ENCODE measurements at places on chromosomes 2 and 18.

- no peak for DNase-seq
Measured at GRCh38 chr2:8805278-8806210, 31.9 kb downstream of the KIDINS220 start.

- DNase-seq = no peak
Measured at GRCh38 chr2:121045245-121045644, 239.8 kb downstream of the TFCP2L1 start.

DNA sequence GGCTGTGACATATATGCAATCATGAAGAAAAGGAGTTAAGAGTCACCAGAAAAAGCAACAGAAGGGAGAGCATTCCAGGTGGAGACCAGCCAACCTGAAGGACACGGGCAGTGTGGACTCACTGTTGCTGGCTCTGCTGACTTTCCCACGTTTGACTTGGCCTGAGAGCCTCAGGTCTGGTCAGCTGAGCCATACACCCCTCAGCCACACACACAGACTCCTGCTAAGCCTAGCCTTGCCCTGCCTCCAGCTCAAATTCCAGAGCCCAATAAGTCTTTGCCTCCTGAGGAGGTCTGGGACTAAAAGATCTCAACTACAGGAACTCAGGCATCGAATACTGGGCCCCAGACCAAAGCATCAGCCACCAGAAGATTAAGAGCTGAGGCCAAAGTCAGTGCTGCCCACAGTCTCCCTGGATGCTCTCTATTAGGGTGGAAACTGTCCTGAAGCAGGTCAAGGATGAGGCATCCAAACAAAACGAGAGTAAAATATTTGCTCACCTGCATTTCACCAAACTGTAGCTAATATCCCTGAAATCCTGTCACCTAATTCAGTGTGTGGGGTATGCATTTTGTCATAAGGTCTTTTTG, 23.3 kb downstream of the CACNB4 start:
- no peak for DNase-seq

GRCh38 chr2:96267159-96267971, 1.3 kb downstream of the CIAO1 start:
- DNase-seq = no peak

GRCh38 chr2:98583276-98583675, 25.0 kb downstream of the COA5 start:
- DNase-seq = no peak

GRCh38 chr18:36229188-36229587, 41.9 kb downstream of the MOCOS start:
- no peak for DNase-seq

DNA sequence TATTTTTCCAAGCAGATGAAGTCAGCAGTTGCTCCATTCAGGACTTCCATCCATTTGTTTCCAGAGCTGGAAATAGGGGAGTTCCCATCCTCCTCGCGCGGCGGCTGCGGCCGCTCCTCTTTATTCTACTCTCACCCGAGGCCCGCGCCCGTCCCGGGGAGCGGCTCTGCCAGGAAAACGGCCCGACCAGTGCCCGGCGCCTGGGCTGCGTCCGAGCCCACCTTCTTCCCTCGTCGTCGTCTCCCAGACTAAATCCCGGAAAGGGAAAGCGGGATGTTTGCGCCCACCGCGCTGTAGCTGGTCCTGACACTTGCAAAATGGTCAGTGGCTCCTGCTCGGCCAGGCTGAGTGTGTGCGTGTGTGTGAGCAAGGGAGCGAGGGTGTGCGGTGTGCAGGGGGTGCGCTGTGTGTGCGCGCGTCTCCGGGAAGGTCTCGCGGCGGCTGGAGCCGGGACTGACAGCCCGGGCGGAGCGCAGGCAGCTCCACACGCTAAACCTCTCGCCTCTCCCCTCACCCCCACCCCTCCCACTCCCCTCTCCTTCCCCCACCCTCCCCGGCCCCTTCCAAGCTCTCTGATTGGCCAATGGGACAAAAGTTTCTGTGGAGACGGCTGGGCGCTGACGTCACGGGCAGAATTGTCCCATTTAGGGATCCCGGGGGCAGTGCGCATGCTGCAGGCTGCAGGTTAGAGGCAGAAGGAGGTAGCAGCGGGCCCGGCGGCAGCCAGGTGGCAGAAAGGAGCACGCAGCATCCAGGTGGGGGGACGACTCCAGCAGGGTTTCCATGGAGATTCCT, at the start of gene NOL4:
TSS of gene NOL4 (minus strand) at position 491 of the 795 bp plus-strand sequence. CDS start 1,660 bp downstream, outside the sequence.
- DNase-seq = peak; percentile 65

- DNase-seq = no peak
Measured at GRCh38 chr2:233584210-233584609, 17.6 kb upstream of the USP40 start.

DNA sequence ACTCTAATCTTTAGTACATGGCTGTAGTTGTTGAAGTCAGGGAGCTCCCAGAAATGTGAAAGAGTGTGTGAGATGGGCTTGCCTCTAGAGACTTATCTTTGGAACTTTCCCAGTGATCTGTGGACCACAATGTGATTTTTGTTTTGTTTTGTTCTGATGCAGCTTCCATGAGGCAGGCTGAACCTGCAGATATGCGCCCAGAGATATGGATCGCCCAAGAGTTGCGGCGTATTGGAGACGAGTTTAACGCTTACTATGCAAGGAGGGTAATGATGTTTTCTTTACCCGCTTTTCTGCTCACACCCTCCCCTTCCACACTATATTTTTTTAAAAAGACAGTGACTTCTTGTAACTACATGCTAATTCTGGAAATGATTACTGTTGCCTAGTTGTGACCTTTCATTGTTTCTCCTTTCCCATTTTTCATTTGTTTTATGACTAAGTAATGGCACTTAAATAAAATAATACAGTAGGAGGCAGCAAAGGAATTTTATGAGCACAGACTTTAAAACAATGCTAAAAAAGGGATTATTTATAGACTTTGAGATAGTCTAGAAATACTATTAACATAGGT, 29.3 kb downstream of the BCL2L11 start:
- no peak for DNase-seq
